ENCODE measurements at places on chromosomes 3 and 15.

DNA sequence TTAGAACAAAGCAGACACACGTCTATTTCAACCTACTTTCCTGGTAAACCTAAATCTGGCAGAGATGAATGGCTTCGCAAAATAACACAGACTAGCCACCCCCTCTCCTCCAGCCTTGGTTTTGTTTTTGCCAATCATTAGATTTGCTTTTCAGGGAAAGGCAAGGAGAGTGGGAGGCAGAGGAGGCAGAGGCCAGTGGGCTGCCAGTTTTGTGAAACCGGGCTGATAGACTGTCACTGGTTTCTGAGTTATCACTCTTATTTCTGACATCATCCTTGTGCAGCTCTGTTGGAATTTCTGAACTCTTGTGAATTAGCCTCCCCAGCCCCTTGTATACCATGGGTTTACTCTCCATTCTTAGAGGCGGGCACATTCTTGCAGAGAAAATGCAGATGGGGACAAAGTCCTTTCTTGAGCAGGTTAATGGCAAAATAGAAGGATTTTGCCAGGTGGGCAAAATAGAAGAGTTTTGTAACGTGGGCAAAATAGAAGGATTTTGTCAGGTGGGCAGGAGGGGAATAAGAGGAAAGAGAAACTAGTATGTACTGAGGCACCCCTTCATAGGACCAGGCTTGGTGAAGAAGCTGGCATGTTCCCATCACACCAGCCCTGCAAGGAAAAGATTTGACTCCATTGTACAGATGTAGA, 3.2 kb upstream of the FEM1B start:
- DNase-seq = no peak

DNA sequence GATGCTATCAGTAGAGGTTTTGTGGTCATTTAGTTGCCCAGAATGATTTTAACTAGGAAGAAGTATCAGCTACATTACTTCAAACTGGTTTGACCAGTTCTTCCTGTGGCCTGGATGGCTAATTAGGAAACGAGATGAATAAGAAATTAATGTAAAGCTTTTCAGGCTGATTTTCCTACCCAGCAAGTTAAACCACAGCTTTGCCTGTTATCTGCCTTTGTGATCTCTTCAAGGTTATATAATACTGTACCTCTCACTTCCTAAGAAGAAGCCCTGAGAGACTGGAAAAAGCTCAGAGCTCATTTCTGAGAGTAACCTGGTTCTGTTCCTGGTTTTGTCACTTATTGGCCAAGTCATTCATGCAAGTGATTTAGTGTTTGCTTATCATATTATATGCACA, 782.2 kb upstream of the GOLIM4 start:
- no peak for DNase-seq

GRCh38 chr3:168091302-168091858, 4.3 kb downstream of the GOLIM4 start:
- DNase-seq = no peak

DNA sequence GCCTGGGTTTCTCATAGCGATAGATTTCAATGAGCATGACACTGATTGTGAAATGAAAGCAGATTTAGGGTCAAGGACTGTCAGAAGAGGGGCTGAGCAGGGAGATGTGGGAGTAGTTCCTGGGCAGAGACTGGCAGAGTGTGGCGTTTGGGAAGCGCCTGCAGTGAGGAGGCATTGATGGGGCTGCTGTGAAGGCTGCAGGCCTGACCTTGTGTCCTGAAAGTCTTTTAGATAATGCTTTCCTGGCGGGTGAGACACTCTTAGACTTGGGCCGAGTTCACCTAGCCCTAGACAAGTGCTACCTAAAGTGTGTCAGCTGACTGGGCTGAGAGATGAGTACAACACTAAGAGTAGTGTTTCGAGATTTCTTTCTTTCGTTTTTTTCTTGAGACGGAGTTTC, 20.7 kb downstream of the USP13 start:
- no peak for DNase-seq

DNA sequence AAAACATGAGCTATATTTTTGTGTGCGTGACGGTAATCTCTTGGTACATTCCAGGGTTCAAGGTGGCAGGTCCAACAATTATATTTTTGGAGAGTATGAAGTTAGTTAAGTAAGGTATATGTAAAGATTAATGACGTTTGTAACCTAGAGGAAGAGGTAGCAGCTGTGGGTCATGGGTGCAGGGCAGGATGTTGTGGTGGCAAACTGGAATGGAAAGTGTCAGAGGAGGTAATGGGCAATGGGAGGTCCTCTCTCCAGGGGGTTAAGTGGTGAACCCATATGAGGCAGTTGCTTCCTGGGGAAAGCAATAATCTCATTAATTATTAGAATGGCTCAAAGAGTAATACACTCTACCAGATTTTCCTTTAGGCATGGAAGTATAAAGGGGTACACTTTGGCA, 1.0 kb upstream of the CD200R1L start:
- no peak for DNase-seq

DNA sequence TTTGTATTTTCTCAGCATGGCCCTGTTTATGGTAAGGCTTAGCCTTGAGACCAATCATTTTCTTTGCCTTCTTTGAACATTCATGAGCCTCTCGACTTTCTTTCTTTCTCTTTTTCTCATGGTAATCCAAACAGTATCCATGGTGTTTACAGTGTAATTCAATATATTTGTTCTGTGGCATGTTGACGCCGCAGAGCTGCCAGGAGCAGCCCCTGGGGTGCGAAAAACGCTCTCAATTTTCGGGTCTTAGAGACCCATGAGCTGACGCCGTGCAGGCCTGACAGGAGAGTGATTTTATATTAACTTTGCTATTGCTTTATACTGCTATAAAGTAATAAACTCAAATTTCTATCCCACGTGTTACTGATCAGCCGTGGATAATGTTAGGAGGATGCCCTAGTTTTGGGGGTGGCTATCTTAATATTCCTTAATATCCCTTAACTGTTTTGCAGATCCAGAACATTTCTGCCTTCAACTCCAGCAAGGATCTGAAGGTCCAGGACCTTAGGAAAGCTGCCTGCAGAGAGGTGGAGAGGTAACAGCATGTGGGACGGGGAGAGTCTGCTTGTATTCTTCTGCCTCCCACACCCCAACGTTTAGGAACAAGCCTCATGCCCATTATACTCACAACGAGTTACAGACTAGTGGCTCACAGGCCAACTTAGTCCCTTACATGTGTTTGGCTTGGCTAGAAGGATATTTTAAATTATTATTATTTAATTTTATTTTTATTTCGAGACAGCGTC, 29.3 kb upstream of the MYO1E start:
- DNase-seq = no peak

GRCh38 chr3:134802428-134803050, 7.5 kb downstream of the EPHB1 start:
- no peak for DNase-seq

DNA sequence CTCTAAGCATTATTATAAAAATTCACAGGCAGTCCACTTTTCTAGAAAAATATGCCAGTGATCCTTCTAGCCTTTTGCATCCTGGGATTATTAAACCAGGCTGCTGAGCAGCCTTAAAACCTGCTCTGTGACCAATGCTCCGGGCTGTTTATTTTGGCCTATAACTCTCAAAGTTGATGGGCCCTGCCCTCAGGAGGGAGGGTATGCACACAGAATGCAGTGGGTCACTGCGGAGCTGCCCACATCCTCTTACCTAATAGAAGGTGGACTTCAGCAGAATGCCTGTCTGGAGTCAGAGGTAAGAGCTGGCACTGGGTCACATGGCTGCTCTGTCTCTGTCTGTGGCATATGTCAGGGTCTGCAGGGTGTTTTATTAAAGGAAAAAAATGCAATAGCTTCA, 26.0 kb downstream of the CPNE4 start:
- DNase-seq = no peak

DNA sequence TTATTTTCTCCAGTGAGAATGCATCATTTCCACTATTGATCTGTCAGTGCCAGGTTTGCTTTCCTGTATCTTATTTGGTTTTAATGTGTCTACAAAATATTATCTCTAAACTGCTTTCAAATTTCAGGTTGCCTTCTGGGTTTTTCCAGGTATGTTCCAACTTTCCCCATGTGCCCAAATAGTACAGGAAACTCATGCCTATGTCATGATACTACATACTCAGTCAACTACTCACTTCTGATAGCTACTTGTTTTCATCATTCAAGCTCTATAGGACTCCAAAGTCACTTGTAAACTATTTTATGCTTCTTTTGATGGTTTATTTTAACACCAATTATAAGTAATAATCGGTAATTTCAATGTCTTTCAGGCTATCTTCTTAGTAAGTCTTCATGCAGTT, 134.8 kb upstream of the TTC14 start:
- no peak for DNase-seq

DNA sequence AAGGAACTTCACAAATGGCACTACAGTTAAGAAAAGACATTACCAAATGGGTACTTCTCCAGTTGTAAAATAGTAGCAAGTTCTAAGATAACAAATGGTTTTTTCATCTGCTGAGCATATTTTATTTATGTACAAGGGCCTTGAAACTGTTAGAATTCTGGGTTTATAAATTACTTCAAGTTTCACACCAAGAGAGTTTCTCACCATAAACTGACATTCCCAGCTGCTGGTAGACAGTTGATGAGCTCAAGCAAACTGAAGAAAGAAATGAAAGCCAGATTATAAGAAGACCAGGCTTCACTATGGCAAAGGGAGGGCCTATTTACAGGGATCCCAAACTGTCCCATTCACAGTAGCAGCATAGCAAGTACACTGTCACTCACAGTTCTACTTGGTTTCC, 99.8 kb downstream of the DHX30 start:
- no peak for DNase-seq

DNA sequence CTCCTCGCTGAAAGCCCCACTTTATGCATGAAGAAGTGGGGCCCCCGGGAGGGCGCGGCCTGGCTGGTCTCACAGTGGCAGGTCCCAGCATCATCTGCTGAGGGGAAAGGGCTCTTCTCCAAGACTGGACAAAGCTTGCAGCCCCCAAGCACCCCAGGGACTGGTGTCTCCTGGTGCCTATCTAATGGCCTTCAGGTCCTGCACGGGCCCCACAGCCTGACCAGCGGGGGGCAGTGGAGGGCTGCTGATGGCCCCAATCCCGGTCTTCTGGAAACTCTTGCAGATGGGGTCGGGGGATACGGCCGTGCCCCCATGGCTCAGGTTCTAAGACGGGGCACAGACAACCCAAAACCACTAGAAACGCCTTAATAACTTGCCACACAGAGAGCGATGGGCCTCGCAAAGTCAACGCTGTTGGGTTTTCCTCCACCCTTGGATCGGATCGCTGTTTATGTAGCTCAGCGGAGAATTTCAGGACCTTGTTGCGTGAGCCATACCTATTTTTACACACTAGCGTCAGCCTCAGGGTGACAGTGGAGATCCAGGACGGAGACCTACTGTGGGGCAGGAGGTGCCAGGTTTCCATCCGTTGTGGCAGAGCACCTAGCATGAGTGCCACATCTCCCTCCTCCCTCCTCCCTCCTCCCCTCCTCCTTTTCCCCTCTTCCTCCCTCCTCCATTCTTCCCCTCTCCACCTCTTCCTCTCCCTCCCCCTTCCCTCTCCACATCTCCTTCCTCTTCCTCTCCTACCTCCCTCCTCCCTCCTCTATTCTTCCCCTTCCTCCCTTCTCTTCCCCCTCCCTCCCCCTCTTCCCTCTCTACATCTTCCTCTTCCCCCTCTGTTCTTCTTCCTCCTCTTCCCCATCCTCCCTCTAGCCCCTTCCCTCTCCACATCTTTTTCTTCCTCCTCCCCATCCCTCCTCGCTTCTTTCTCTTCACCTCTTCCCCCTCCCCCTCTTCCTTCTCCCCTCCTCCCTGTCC, 79.3 kb upstream of the ALDH1L1 start:
- peak; percentile 61 for DNase-seq

DNA sequence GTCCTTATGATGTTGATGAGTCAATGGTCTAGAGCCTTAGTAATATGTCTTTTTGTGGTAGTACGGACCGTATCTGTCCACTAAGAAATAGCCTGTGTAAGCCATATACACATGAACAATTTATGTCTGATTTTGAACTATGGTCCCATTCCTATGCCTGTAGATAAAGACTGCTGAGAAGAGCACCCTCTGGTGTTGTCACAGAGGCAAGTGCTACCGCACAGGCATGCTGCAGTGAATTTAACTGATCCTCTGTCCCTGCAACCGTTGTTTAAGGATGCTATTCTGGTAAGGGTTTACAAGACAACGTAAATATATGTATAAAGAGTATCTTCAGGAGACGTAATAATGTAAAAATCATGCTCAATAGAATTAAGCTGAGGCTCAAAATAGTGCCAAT, 170.7 kb downstream of the UBE3A start:
- DNase-seq = no peak

DNA sequence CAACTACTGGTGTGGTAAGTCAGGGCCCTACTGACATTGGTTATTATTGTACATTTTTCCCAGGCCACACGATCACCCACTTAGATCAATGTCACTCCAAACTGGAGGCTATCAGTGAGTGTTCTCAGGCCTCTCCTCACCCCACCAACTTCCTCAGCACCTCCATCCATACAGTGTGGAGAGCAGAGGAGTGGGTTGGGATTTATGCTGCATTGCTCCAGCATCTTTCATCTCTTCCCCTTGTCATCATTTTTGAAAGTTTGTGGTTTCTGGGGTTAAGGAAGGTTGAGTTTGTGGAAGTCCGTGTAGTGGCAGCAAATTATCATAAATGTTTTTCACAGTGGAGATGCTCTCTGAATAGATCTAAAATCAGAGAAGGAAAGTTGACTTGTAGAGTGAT, 60.2 kb downstream of the TLNRD1 start:
- no peak for DNase-seq

DNA sequence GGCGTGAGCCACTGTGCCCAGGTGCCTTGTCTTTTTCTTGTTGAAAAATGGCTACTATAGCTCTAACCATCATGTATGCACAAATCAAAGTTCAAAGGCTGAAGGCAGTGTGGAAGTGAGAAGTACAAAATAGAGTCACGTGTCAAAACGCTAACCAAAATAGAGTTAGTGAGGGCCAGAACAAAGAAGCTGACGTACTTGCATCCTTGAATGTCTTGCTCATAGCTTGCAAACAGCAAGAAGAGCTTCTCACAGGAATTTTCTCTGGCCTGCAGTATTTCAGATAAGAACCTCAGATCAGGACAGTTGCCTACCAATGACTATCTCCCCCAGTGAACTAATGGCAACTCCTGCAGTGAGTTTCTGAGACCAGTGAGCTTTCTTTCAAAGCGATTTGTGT, 713.5 kb downstream of the GRM7 start:
- DNase-seq = no peak

- DNase-seq = peak; percentile 52
Measured at GRCh38 chr3:133662278-133662651, 524 bp upstream of the TOPBP1 start.

- no peak for DNase-seq
Measured at GRCh38 chr3:193960487-193961274, 175.3 kb upstream of the HES1 start.

DNA sequence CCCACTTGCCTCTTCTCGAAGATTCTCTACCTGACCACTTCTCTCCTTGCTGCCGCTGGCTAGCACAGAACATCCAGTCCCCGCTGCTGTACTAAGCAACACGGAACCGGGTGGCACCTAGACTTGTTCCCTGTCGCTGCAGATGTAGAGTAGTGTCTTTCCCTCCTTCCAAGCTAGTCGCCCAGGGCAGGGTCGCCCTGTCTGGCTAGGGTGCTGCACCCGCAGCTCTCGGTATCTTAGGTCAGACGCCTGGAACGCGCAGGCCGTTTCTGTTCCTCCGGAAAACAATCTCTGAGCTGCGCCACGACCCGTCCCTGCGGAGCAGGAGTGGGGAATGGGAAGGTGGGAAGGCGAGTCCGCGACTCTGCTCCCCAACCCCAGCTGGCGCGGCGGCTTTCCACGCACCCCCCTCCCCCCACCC, 758 bp upstream of the SNX33 start:
- peak; percentile 51 for DNase-seq

Data from HuH-7 (cell line).